ENCODE measurements at places on chromosomes 4 and X. TPM values are rescaled to one million over a fixed set of nuclear protein-coding genes. Genes with fewer than 3 reads are reported as not detected.

The LIMCH1 gene
- 17.9 TPM for total RNA-seq

The FAM47A gene
- not detected for total RNA-seq

The VCX gene
- not detected for total RNA-seq

The SLC9B1 gene
- not detected for total RNA-seq

GRCh38 chrX:71542825-71543224, 9.9 kb downstream of the OGT start:
- H3K4me1 ChIP-seq, result peaks cover 41% of the 10 kb centered on the region
- DNase-seq, result no peak
- H3K27ac ChIP-seq, result no peak overlapping the region
- peaks cover 20% of the 10 kb centered on the region for H3K36me3 ChIP-seq
- no peaks in the 10 kb centered on the region for H3K27me3 ChIP-seq

DNA sequence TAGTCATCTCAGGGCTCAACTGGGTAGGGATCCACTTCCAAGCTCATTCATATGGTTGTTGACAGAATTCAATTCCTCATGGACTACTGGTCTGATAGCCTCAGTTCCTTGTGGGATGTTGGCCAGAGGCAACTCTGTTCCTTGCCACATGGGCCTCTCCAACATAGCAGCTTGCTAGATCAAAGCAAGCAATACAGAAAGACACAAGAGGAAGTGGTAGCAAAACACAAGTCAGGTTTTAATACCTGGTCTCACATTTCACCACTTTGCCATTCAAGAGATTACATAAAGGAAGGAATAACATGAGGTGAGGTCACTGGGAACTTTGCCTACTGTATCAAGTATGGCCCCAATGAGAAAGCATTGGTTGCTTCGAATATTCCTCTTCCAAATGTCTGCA, 79.2 kb downstream of the PRSS12 start:
- no peak for DNase-seq
- H3K4me1 ChIP-seq, result no peaks in the 10 kb centered on the region

- no peak for DNase-seq
- peaks cover 19% of the 10 kb centered on the region for H3K4me1 ChIP-seq
- H3K36me3 ChIP-seq, result no peaks in the 10 kb centered on the region
- no peak overlapping the region for H3K27ac ChIP-seq
- H3K4me3 ChIP-seq, result no peak overlapping the region
These were observed 19.5 kb downstream of the RGS12 start for GRCh38 chr4:3312362-3312761.

DNA sequence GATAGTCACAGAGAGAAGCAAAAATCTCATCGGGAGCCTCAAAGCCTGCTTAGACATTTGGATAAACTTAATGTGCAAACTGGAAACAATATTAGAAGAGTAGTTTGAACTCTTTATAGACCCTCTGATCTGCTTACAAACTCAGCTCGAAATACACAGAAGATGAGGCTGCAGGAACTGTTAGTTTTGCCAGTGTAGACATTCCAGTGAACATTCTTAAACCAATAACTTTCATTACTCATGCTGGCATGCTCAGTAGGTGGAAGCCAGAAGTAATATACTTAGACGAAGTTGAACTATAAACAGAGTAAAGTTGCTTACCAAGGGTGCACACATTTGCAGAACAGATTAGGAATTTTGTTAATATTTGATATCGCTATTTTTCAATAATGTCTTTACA, 303.5 kb downstream of the ANKRD50 start:
- H3K36me3 ChIP-seq, result no peaks in the 10 kb centered on the region
- no peaks in the 10 kb centered on the region for H3K4me1 ChIP-seq
- no peak overlapping the region for H3K4me3 ChIP-seq

- no peak overlapping the region for H3K4me3 ChIP-seq
- no peaks in the 10 kb centered on the region for H3K36me3 ChIP-seq
- DNase-seq, result no peak
- no peaks in the 10 kb centered on the region for H3K4me1 ChIP-seq
- H3K27me3 ChIP-seq, result no peaks in the 10 kb centered on the region
These were observed 719.7 kb upstream of the GRIA3 start for GRCh38 chrX:122464341-122464740.

Measured in vagina (tissue), 2 donors.